ENCODE measurements at places on chromosomes 2 and 18. TPM values are rescaled to one million over a fixed set of nuclear protein-coding genes. Genes with fewer than 3 reads are reported as not detected.

Gene CFAP210
- not detected for total RNA-seq

Gene NMS
- not detected for total RNA-seq

Gene IL36RN
- total RNA-seq: not detected

Gene ALLC
- total RNA-seq: 0.11 TPM

Gene GALNT14
- 32.3 TPM for total RNA-seq

Gene MROH2A
- total RNA-seq: 0.80 TPM

Gene LDLRAD4
- 0.15 TPM for total RNA-seq

Gene CYS1
- 2.1 TPM for total RNA-seq

Gene INHBB
- total RNA-seq: 1.0 TPM

Gene LOXHD1
- not detected for total RNA-seq

Gene PROC
- not detected for total RNA-seq

Gene ASXL3
- 0.29 TPM for total RNA-seq

Gene KIDINS220
- 19.6 TPM for total RNA-seq

Gene PARD3B
- 1.3 TPM for total RNA-seq

Gene MYO3B
- total RNA-seq: not detected

Gene FKBP7
- 29.0 TPM for total RNA-seq

Gene ACVR1C
- 0.39 TPM for total RNA-seq

Gene SIGLEC15
- 12.1 TPM for total RNA-seq

Gene TBR1
- not detected for total RNA-seq

Gene C2orf76
- 19.6 TPM for total RNA-seq

Gene OR6B2
- total RNA-seq: not detected

Gene FSHR
- total RNA-seq: not detected

Gene RGPD4
- not detected for total RNA-seq

Gene ALPI
- total RNA-seq: not detected

Gene GNAL
- 0.97 TPM for total RNA-seq

Gene QPCT
- total RNA-seq: 42.6 TPM

Gene WNT10A
- 0.12 TPM for total RNA-seq

Gene SPATA3
- not detected for total RNA-seq

Gene METAP1D
- total RNA-seq: 16.5 TPM

Gene HDAC4
- total RNA-seq: 3.1 TPM

Gene LCT
- total RNA-seq: 0.40 TPM

Gene PXDN
- 173 TPM for total RNA-seq

Gene LIPG
- 32.6 TPM for total RNA-seq

Gene CAVIN2
- total RNA-seq: 0.06 TPM

Gene TMEM200C
- 1.3 TPM for total RNA-seq

Gene GKN1
- total RNA-seq: not detected

Gene ITGA4
- 11.3 TPM for total RNA-seq

Gene SPR
- total RNA-seq: 39.1 TPM

Gene TMEFF2
- total RNA-seq: 0.12 TPM

Gene SAG
- not detected for total RNA-seq

Gene GATA6
- 19.0 TPM for total RNA-seq

Gene TUBA3E
- total RNA-seq: 1.0 TPM

Gene FAM228A
- total RNA-seq: not detected

Gene SCN2A
- total RNA-seq: 0.83 TPM

Gene CBLN2
- 0.29 TPM for total RNA-seq

Gene UPP2
- total RNA-seq: not detected

Gene STPG4
- total RNA-seq: not detected

Gene TMEM247
- total RNA-seq: not detected

Gene MEP1B
- total RNA-seq: not detected

Gene CLIP4
- total RNA-seq: 16.1 TPM

Gene UGT1A10
- total RNA-seq: 8.2 TPM

Gene TOGARAM2
- not detected for total RNA-seq

Gene GPR55
- not detected for total RNA-seq
